Right renal cortex interstitium (tissue), 3 donors: ENCODE measurements at places on chromosomes 16 and 17.

GRCh38 chr17:3385869-3386816 is at the start of gene OR3A2:
TSS of gene OR3A2 (minus strand) at chr17:3386308.
- no peak for DNase-seq

GRCh38 chr16:53891409-53892139 is 187.6 kb downstream of the FTO start:
- no peak for DNase-seq

GRCh38 chr17:15351925-15352324 is 10.5 kb upstream of the TEKT3 start:
- no peak for DNase-seq

- no peak for DNase-seq
Measured at GRCh38 chr17:77875881-77876509, 82.5 kb upstream of the TNRC6C start.

DNA sequence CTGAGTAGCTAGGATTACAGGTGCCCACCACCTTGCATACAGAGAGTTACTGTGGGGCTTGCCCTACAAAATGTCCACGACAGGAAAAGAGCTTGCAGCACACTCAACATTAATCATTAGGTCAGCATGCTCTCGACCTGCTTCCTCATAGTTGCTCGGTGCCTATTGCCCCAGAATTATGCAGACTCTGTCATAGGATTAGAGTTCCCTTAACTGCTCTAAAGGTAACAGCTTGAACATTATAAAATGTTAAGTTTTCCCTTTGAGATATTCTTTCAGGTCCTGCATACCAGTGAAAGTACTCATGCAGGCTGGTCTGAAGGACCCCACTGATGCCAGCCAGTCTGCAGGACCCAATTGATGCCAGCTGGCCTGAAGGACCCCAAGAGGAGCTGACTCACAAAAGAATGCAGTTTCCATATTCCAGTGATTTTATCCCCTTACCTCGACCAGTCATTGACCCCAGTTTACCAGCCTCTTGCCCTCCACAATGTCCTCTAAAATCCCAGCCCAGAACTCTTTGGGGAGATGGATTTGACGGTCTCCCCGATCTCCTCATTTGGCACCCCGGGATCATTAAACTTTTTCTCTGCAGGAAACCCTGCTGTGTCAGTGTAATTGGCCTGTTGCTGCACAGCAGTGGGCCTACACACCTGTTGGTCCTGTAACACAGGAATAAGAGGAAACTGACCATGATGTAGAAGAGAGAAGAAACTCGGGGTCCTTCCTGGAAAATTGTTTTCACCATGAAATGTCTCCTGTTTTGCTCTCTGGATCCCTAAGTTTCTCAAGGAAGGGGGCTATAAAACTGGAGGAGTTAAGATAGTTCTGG is 10.6 kb downstream of the ICAM2 start:
- DNase-seq: no peak

- no peak for DNase-seq
Measured at GRCh38 chr16:56370185-56370874, 55.0 kb downstream of the AMFR start.

DNA sequence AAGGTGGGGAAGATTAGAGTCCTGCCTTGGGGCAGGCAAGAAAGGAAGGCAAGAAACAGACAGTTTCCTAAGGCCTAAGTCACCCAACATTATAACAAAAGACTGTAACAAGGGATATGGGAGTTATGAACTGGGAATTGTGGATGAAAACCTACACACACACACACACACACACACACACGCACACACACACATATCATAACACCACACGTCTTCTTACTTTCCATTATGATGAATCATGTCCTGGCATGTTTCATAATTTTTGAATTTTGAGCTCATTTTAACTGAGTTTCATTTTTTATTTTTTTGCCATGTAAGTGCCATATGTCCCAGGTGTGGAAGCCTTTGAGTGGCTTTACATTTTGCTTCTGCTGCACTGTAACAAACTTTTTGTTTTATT is 29.9 kb downstream of the HS3ST2 start:
- no peak for DNase-seq

GRCh38 chr17:73350864-73351263 is 39.1 kb upstream of the CDC42EP4 start:
- no peak for DNase-seq

GRCh38 chr17:78790552-78790951 is 8.5 kb upstream of the CYTH1 start:
- no peak for DNase-seq

DNA sequence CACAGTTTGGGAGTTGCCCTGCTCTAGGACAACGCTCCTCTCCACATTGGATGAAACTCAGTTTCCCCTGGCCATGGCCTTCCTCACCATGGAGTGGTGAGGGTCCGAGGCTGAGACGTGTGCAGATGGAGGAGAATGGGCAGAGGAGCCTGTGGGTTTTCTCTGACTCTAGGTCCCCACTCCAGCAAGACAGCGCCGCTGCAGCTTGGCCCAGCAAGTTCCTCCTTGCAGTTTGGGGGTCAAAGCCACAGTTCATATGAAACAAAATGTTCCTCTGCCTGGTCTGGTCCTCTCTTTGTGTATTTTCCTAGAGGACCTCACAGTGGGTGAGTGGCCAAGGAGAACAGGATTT is 2.3 kb downstream of the C16orf54 start:
- DNase-seq: no peak

DNA sequence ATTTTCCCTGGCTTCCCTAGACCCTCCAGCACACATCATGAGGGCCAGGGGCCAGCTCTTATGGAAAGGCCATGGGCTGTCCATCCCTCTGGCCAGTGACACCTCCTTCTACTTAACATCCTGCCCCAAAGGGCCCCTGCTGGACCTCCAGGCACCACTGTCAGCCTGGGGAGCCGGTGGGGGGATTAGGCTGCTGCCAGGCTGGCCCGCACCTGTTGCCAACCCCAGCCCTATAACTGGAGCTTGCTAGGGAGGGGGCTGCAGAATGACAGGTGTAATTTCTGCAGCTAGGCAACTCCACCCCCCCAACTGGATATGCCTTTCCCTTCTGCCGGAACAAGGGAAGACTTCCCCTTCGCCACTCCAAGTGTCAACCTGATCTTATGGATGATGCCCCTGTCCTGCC is 12.5 kb downstream of the RARA start:
- DNase-seq: no peak

DNA sequence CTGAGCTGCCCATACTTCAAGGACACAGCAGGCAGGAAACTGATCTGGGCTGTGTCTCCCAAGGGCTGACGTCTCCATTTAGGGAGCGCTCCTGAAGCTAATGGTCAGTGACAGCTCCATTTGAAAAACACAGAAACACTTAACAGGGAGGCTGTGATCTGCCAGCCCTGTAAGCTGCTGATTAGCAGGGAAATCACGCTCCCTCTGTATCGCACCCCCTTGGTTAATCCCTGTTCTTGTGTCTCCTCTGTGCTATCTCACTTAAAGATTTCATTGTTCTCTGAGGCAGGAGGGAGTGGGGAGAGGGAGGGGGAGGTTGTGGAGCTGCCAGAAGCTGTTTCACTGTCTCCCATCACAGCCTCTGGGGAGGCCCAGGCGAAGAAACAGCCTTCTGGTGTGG is 47.4 kb upstream of the CACNG3 start:
- no peak for DNase-seq
